ENCODE measurements at places on chromosomes 12 and 14. TPM values are rescaled to one million over a fixed set of nuclear protein-coding genes. Genes with fewer than 3 reads are reported as not detected.

The CAPZA3 gene
- polyA plus RNA-seq, result not detected

DNA sequence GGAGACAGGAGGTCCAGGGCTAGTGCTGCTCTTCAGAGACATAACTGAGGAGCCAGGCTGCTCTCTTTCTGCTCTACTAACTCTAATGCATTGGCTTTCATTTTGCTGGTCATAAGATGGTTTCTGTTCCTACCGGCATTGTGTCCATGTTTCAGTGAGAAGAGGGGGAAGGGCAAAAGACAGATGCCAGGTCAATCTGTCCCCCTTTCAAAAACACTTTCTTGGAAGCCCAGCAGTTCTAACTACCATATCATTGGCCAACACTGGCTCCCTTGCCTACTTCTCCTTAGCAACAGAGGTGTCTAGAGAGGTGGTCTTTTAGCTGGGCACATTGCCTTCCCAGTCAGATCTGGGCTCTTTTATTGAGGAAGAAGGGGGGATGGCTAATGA, 63.9 kb downstream of the TGFB3 start:
- no peaks in the 10 kb centered on the region for H3K36me3 ChIP-seq
- no peaks in the 10 kb centered on the region for H3K27me3 ChIP-seq
- no peak overlapping the region for H3K4me3 ChIP-seq
- H3K4me1 ChIP-seq, result peaks cover 6% of the 10 kb centered on the region
- no peak for DNase-seq
- peak overlapping the region; percentile 42 for H3K27ac ChIP-seq

DNA sequence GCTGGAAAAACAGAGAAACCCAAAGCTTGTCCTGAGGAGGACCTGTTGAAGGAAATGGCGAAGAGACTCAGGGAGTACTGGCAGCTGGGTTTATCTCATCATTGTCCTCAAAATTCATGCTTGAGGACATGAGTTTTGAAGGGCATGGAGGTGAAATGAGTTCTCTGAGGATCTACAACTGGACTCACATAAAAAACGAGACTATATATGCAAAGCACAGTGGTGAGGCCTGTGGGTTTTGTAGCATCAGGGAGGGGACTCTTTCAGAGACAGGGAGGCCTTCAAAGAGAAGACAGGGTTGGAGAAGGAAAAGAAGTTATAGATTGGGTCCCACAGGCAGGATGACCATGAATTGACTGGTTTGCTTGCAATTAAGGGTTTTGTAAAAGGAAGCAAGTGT, 71.3 kb upstream of the SCN8A start:
- H3K4me1 ChIP-seq, result no peaks in the 10 kb centered on the region
- H3K36me3 ChIP-seq, result peaks cover 5% of the 10 kb centered on the region
- no peak for DNase-seq
- no peak overlapping the region for H3K4me3 ChIP-seq
- H3K27ac ChIP-seq, result no peak overlapping the region

DNA sequence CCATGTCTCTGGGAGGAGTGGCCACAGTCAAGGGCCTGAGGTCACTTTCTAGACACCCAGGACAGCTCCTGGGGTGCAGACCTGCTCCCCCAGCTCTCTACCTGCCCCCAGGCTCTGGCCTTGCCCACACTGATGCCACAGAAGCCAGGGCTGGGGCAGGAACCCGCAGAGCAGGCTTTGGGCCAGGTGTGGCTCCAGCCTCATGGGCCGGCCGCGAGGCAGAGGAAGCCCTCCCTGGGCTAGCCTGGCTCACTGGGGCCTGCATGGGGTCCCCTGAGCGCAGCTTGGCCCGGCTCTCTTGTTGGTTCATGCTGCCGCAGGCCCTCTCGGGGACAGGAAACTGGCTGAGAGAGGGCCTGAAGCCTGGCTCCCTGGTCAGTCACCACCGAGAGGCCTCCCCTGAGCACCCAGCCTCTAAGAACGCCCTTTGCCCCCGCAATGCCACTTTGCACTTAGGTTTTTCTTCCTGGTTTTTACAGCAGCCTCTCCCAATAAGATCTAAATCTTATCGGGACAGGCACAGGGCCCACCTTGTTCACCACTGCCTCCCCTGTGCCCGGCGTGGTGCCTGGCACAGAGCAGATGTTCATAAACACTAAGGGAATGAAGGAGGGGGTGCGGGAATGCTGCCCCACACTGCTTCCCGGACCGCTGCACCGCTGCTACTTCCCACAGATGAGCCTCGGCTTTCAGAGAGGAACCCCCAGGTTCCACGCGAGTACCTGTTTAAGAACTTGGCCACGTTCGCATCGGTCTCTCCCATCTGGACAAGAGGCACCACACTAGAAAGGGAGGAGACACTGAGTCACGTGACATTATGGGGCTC, 14.7 kb downstream of the MMAB start:
- H3K27ac ChIP-seq, result no peak overlapping the region
- peaks cover 59% of the 10 kb centered on the region for H3K36me3 ChIP-seq
- no peaks in the 10 kb centered on the region for H3K27me3 ChIP-seq

DNA sequence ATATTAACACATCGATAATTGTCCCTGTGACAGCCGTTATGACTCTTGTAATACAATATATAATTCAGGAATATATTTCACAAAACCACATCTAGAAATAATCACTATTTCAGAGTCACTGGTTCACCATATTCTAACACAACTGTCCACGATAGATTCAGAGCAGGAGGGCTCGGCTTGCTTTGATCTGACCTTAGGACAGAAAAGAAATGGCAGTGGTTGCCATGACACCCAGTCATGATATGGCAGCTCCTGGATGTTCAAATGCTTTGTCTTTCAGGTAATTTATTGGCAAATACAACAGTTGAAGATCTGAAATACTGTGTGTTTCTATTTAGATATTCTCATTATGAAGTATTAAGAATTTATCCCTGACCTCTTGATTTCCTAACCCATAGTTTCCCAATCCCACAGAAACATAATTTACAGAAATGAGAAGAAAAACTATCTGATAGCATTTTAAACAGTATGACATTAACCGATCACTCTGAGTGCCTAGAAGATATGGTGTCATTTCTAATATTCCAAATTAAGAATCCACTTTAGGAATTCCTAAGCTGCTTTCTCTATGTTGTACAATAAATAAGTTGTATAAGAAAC, 116.4 kb downstream of the EPS8 start:
- no peaks in the 10 kb centered on the region for H3K36me3 ChIP-seq
- H3K27me3 ChIP-seq, result no peaks in the 10 kb centered on the region
- no peak for DNase-seq
- H3K4me1 ChIP-seq, result no peaks in the 10 kb centered on the region
- H3K27ac ChIP-seq, result no peak overlapping the region

DNA sequence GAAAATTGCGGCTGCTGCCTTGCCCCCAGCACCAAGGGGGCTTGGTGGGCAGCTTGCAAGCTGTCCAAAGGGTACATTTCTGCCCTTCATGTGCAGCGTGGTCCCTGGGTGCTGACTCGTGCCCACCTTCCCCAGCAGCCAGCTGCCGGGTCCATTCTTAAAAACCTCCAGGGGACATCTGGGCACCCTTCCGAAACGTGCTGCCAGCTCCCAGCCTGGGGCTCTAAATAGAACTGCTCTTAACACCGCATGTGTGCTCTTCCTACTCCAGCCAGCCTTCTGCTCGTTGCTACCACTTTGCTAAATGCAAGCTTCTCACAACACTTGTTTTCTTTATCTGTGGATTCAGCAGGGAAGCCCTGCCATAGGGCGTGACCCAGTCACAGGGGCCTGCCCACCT, 66.0 kb downstream of the RIMBP2 start:
- no peaks in the 10 kb centered on the region for H3K36me3 ChIP-seq
- no peak for DNase-seq
- H3K4me1 ChIP-seq, result peaks cover 23% of the 10 kb centered on the region

DNA sequence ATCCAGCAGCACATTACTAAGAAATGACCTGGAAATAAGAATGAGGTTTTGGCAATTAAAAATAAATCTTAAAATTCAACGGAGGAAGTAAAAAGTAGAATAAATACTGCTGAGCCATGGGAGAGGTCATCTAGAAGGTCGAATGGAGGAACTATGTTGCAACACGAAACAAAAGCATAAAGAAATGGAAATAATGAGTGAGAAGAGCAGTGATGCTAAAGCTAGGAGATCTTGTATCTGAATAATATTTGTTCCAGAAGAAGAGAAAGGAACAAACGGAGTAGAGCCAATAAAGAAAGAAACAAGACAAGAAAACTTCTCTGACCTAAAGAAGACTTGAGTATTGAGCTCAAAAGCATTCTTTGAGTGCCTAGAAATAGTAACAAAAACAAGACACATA, 6.6 kb upstream of the KRT7 start:
- H3K27ac ChIP-seq, result no peak overlapping the region
- no peak for DNase-seq
- no peak overlapping the region for H3K4me3 ChIP-seq
- no peaks in the 10 kb centered on the region for H3K4me1 ChIP-seq
- peaks cover 19% of the 10 kb centered on the region for H3K27me3 ChIP-seq

- peaks cover 28% of the 10 kb centered on the region for H3K36me3 ChIP-seq
- peaks cover 31% of the 10 kb centered on the region for H3K4me1 ChIP-seq
- H3K4me3 ChIP-seq, result peak overlapping the region; percentile 49
- H3K27ac ChIP-seq, result peak overlapping the region; percentile 67
- H3K27me3 ChIP-seq, result peaks cover 23% of the 10 kb centered on the region
Measured at GRCh38 chr14:77140359-77141213, 1.0 kb downstream of the ZDHHC22 start.

Data from spinal cord (tissue), 10 donors.